ENCODE measurements at places on chromosomes 4 and X. TPM values are rescaled to one million over a fixed set of nuclear protein-coding genes. Genes with fewer than 3 reads are reported as not detected.

- H3K4me3 ChIP-seq: no peak overlapping the region
- peak; percentile 61 for DNase-seq
- no peaks in the 10 kb centered on the region for H3K27me3 ChIP-seq
- peak overlapping the region; percentile 64 for H3K27ac ChIP-seq
- H3K36me3 ChIP-seq: no peaks in the 10 kb centered on the region
These were observed 27.8 kb upstream of the TMEM164 start for GRCh38 chrX:109974906-109975655.

FMR1NB gene
- 3.5 TPM for total RNA-seq

- H3K4me3 ChIP-seq: no peak overlapping the region
- H3K27me3 ChIP-seq: no peaks in the 10 kb centered on the region
- no peaks in the 10 kb centered on the region for H3K4me1 ChIP-seq
- H3K27ac ChIP-seq: no peak overlapping the region
- DNase-seq: no peak
These were observed 121.8 kb upstream of the FAM241A start for GRCh38 chr4:112023402-112023950.

DNA sequence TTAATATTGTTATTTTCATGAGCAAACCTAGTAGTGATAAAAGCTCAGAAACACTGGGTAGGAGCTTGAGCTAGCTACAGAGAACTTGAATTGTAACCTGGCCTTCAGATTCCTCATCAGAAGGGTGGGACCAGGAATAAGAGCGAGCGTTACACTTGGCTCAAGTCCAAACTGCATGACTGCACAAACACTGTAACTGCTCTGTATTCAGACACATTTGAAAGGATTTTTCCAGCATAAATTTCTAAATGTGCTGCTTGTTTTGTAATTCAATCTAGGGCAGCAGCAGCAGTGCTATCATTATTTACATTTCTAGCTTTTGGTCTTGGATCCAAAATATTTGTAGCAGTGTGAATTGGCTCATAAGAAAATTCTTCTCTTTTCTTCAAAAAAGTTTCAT is 133.0 kb upstream of the TMLHE start:
- peak; percentile 87 for DNase-seq
- peaks cover 10% of the 10 kb centered on the region for H3K4me1 ChIP-seq
- H3K36me3 ChIP-seq: no peaks in the 10 kb centered on the region
- no peak overlapping the region for H3K4me3 ChIP-seq

- no peak overlapping the region for H3K27ac ChIP-seq
- no peak for DNase-seq
- no peaks in the 10 kb centered on the region for H3K36me3 ChIP-seq
- H3K27me3 ChIP-seq: no peaks in the 10 kb centered on the region
- no peak overlapping the region for H3K4me3 ChIP-seq
These were observed 284.0 kb downstream of the BCOR start for GRCh38 chrX:39813631-39814277.

CTAG1B gene
- total RNA-seq: not detected

DNA sequence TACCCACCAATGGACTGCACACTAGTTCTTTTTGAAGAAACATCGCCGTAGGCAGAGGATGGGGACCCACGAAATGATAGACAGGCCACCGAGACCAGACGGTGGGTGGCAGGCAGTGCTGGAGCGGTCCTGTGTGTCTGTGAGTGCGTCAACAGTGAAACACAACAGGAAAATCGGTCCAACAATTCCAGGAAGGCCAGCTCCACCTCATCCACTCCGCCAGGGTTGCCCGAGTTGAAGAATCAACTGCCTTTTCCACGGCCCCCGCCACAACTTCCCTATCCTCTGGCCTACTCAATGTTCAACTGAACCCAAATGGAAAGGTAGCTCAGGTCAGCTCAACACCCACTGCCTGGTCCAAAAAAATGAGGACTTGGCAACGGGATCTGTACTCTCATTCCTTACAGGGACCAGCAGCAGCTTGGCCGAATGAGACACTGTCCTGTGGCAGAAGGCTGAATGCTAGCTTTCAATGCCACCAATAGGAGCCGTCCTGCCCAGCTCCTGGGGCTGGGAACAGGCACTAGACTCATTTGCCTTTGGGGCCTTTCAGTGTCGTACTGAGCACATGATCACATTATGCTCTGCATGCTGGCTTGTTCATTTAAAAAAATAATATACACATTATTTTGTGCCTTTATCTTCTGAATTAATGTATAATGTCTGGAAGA is 43.5 kb downstream of the MID1 start:
- H3K27me3 ChIP-seq: no peaks in the 10 kb centered on the region
- H3K4me1 ChIP-seq: peaks cover 13% of the 10 kb centered on the region
- H3K36me3 ChIP-seq: no peaks in the 10 kb centered on the region
- no peak overlapping the region for H3K27ac ChIP-seq

SMPX gene
- total RNA-seq: not detected

GRCh38 chr4:107509615-107510014 is 210.4 kb downstream of the PAPSS1 start:
- H3K27ac ChIP-seq: no peak overlapping the region
- H3K4me1 ChIP-seq: no peaks in the 10 kb centered on the region
- no peak for DNase-seq
- H3K4me3 ChIP-seq: no peak overlapping the region

RPS6KA6 gene
- 0.11 TPM for total RNA-seq

CT45A3 gene
- not detected for total RNA-seq

ARHGAP6 gene
- total RNA-seq: 55.0 TPM

SLC25A5 gene
- total RNA-seq: 762 TPM

DNA sequence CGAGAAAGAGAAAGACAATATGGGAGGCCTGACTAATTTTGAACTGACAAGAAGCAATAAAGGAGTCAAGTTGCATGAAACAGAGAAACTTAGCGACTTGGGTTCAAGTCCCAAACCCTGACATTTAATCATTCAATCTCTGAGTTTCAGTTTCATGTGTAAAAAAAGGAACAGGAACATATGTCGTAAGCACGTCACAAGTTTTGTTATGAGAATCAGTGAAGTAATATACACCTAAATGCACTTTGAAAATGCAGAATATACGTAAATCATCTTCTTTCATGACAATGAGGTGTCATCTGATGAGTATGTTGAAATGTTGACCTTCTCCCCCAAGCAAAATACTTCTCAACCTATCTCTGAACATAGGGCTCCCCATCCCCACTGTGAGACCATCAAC is 10.4 kb downstream of the ACOT9 start:
- no peaks in the 10 kb centered on the region for H3K27me3 ChIP-seq
- H3K4me1 ChIP-seq: no peaks in the 10 kb centered on the region
- no peak overlapping the region for H3K4me3 ChIP-seq
- no peak overlapping the region for H3K27ac ChIP-seq
- DNase-seq: no peak

GRCh38 chr4:115660465-115660864 is 547.0 kb upstream of the NDST4 start:
- H3K4me1 ChIP-seq: no peaks in the 10 kb centered on the region
- no peaks in the 10 kb centered on the region for H3K36me3 ChIP-seq
- no peak overlapping the region for H3K4me3 ChIP-seq
- no peaks in the 10 kb centered on the region for H3K27me3 ChIP-seq
- H3K27ac ChIP-seq: no peak overlapping the region

GRCh38 chrX:79110731-79111130 is 33.8 kb upstream of the GPR174 start:
- no peaks in the 10 kb centered on the region for H3K36me3 ChIP-seq
- H3K27ac ChIP-seq: no peak overlapping the region
- no peak for DNase-seq
- no peaks in the 10 kb centered on the region for H3K27me3 ChIP-seq
- no peaks in the 10 kb centered on the region for H3K4me1 ChIP-seq
- H3K4me3 ChIP-seq: no peak overlapping the region

BEND2 gene
- not detected for total RNA-seq

HMGN5 gene
- 5.2 TPM for total RNA-seq

GRCh38 chr4:23001478-23001877 is 308.7 kb downstream of the GBA3 start:
- peak; percentile 8 for DNase-seq
- peaks cover 45% of the 10 kb centered on the region for H3K36me3 ChIP-seq
- no peaks in the 10 kb centered on the region for H3K27me3 ChIP-seq
- H3K4me1 ChIP-seq: no peaks in the 10 kb centered on the region

DNA sequence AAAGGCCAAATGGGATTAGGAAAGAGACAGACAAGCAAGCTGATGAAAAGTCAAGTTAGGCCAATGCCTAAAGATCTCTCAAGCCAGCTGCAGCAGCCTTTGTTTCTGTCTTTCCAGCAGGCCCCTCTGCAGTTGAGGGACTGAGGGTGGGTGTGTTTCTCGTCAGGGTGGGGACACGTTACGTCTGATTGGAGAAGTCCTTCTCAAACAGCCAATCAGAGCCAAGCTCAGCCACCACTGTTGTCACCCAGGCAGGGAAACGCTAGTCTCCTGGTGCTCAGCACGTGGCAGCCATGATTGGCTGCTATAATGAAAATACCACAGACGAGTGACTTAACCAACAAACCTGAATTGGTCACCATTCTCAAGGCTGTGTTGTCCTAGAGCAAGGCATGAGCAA is 177.1 kb upstream of the LCORL start:
- no peak for DNase-seq
- H3K4me3 ChIP-seq: no peak overlapping the region
- H3K27ac ChIP-seq: no peak overlapping the region
- no peaks in the 10 kb centered on the region for H3K36me3 ChIP-seq

COX7B2 gene
- 0.47 TPM for total RNA-seq

- H3K4me3 ChIP-seq: no peak overlapping the region
- no peak overlapping the region for H3K27ac ChIP-seq
- H3K4me1 ChIP-seq: peaks cover 6% of the 10 kb centered on the region
- DNase-seq: no peak
- H3K27me3 ChIP-seq: no peaks in the 10 kb centered on the region
- H3K36me3 ChIP-seq: peaks cover 76% of the 10 kb centered on the region
These were observed 108.6 kb downstream of the TNIP2 start for GRCh38 chr4:2647403-2648158.

CHRDL1 gene
- total RNA-seq: not detected

DNA sequence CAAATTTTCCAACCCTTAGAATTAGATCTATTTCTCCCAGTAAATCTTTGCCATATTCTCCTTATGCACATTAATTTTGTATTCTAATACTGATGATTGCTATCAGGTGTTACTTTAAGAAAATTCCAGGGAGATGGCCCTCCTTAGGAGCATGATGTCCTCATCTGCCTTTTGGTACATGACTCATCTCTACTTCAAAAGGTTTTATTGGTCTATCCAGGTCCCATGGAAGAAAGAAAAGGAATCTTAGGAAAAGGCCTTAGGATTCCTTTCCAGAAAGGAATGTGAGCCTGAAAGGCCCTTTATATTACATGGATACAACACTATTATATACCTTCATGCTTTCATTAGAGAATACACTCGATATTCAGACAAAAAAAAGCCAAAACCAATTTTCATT is 968.2 kb downstream of the STIM2 start:
- no peak overlapping the region for H3K27ac ChIP-seq
- DNase-seq: no peak
- H3K36me3 ChIP-seq: no peaks in the 10 kb centered on the region

DNA sequence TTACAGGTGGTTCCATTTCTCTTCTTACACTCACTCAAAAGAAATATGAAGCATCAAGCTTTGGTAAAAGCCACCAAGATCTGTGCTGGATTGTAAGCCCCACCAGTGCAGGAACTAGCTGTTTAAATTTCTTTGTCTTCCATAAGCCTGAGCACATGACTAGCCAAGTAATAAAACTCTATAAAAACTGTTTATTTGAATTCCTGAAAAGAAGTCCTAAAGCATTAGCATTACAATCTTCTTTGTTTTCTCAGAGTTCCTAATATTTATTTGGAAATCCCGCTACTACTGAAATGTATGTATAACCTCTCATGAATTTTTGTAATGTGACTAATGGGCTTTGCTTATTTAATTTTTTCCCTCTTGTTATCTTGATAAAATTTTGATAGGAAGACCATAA is 65.9 kb downstream of the IQCM start:
- no peak overlapping the region for H3K27ac ChIP-seq
- H3K36me3 ChIP-seq: no peaks in the 10 kb centered on the region
- no peak overlapping the region for H3K4me3 ChIP-seq

GRCh38 chr4:121484633-121485032 is 103.8 kb upstream of the QRFPR start:
- H3K4me3 ChIP-seq: no peak overlapping the region
- H3K4me1 ChIP-seq: no peaks in the 10 kb centered on the region
- no peak overlapping the region for H3K27ac ChIP-seq
- peak; percentile 15 for DNase-seq
- no peaks in the 10 kb centered on the region for H3K27me3 ChIP-seq
